ENCODE measurements at places on chromosomes 11 and 22. TPM values are rescaled to one million over a fixed set of nuclear protein-coding genes. Genes with fewer than 3 reads are reported as not detected.
A peak's percentile ranks its signal among the peaks of the same experiment; 100 is the strongest.

DNA sequence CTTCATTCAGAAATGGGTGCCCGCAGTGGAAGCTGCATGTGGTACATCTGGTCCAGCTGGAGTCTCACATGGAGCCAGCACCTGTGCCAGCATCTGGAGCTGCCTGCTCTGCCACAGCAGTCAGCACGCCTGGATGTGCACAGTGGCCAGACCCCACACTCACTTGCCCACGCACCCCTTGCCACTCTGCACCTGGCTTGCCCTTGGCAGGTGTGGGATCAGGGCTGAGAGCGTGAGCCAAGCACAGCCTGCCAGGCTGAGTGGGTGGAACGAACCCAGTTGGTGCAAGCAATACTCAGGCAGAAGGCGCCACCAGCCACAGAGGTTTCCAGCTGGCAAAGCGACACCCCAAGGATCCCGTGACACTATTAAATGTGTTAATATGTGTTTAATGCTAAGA, 95.5 kb upstream of the AMOTL1 start:
- no peak for DNase-seq

DNA sequence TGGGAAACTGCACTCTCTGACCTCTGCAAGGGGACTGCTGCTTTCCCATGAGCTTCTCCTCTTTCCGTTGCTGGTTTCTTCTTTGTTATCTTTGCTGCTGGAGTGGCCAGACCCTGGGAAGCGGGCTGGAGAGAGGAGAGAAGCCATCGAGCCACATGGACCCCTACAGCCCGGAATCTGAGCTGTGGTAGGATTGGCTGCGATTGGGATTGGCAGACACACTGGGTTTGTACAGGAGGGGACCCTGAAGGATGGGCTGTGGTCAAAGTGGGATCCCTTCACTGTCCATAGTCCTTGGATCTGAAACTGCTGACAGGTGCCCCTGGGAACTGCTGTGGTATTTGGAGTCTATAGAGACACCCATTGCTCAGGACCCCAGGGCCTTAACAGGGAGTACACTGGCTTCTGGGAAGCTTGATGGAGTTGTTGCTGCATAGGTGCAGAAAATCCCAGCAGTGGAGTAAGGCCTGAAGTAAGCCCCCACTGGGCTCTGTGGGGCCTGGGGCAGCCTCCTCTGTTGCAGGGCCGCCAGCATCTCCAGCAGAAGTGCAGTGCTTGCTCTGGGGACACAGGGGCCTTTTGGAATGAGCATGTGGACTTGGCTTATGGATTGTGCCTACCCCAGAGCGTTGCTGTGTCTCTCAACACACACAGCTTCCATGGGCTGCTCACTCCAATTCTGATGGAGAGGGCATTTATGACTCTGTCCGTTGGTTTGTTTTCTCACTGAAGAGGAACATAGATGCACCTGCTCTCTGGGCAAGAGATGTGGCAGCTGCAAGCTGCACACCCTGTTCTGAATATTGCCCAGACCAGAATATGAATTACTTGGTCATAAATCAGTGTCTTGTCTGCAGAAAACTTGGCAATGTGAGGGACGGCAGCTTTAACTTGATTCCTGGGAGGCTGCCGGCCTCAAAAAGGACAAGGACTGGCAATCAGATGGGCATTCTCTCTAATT, 32.0 kb downstream of the BCR start:
- DNase-seq: peak; percentile 68

DNA sequence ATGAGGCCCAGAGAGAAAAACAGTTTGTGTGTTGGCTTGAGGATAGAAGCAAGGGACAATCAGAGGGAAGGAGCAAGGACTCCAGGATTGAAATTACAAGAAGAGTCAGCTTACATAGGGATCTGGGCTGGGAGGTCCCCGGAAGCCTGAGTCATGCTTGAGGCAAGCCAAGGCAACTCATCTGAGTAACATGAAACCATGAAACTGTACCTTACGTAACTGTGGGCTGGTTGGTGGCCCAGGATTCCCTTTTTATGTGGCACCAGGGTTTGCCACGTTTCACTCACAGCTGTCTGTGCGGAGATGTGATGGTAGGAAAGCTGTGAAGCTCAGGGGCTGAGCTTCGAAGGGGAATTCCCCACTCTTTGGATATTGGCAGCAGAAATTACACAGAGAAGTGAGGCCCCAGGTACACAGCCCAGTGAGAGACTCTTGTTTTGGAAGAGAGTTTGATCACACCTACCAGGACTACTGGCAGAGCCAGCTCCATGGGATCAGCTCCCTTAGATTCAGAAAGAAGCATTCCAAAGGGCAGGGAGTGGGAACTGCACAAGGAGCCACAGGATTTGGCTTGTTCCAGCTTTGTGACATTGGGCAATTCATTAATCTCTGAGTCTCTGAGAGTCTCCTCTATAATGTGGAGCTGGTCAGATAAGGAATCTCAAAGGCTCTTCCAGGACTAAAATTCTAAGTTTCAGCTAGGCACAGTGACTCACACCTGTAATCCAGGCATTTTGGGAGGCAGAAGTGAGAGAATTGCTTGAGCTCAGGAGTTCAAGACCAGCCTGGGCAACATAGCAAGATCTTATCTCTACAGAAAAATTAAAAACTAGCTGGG, 7.8 kb downstream of the SLC5A1 start:
- DNase-seq: no peak

The PRR33 gene
- total RNA-seq: 0.54 TPM

GRCh38 chr22:43427296-43428004, 15.6 kb downstream of the MPPED1 start:
- no peak for DNase-seq

The LRP4 gene
- 7.5 TPM for total RNA-seq

GRCh38 chr11:103681855-103682254, 354.6 kb upstream of the DDI1 start:
- no peak for DNase-seq

DNA sequence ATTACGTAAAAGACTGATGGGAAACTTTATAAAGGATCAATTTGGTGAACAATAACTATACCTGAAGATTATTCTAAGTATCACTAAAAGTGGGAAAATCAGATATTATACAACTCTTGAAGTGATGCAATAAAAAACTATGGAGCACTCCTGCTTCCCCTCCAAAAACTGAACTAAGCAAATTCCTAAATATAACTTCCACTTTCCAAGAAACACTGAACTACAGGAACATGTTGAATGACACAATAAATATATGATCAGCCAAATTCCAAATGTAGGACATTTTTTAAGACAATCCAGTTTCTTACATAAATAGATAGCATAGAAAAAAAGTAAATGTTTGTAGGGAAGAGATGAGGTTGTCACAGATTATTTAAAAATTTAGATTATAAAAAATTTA, 102.1 kb upstream of the APOA1 start:
- no peak for DNase-seq

The BIK gene
- total RNA-seq: 0.81 TPM

The MRGPRX3 gene
- not detected for total RNA-seq

- DNase-seq: no peak
Measured at GRCh38 chr22:45473626-45474237, 29.0 kb upstream of the FBLN1 start.

DNA sequence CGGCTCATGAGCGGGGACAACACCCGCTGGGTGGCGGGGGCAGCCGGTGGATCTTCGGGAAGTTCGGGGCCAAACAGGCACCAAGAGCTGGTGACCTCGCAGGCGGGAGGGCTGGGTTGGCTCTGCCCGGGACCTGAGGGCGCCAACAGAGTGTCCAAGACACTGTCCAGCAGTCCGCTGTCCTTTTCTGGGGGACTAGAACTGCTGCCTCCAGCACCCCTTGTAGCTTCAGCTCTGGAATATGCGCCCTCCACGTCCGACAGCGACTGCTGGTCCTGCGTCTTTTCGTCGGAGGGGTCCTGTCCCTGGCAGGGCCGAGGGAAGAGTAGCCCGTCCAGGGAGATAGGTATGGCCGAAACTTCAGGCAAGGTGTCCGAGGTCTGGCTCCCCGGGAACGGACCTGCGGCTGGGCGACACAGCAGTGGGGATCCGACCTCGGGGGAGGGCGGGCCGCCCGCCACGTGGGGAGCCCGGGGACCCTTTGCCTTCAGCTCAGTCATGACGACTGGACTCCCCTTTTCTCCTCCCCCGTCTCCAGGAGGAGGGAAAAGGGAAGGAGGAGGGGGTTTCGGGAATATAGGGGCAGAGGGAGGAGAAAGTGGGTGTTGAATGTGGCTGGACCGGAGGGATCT, 926 bp downstream of the PGR start:
- DNase-seq: no peak

- DNase-seq: no peak
Measured at GRCh38 chr11:129657866-129658525, 157.7 kb upstream of the TMEM45B start.

DNA sequence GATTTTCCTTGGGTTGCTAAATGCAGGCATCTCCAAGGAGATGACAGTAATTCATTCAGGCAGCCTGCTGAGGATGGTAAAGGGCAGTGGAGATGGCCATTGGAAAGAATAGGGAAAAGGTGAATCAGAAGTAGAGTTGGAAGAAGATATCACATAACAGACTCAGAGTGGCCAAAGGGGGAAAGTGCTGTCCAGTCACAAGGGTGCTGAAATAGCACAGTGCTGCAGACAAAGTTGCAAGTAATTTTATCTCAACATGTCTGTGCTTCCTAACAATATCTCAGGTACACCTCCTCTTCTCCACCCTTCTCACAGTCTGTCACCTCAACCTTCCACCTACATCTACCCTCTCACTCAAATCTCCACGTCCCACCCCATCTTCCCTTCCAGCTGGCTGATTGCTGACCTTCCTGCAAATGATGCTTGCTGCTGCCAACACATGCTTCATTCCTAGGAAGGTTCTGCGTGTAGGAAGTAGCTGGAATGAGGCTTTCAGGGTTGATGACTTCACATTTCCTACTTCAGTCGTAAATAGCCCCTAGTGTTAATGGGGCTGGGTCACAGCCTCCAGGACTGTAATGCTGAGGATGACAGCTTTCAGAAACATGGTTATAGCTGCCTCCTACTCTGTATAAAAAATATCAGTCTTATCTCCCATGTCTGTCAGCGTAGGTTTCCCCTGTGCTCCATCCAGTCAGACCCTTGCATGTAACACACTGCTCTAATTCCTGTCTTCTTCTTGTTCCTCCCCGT, 123.9 kb downstream of the CTNND1 start:
- no peak for DNase-seq

Data from hematopoietic multipotent progenitor cell (in vitro differentiated cells).